Smooth muscle cell of bladder (primary cell): ENCODE measurements at places on chromosomes 7 and 10. TPM values are rescaled to one million over a fixed set of nuclear protein-coding genes. Genes with fewer than 3 reads are reported as not detected.

The SFTPA1 gene
- total RNA-seq, result not detected in 2 replicates

The DOCK4 gene
- 5.4 and 6.8 TPM in 2 replicates for total RNA-seq

The SPDYE6 gene
- not detected in 2 replicates for total RNA-seq

The TMEM229A gene
- total RNA-seq, result not detected in 2 replicates

The MAGI2 gene
- 8.2 and 8.5 TPM in 2 replicates for total RNA-seq

The EN2 gene
- total RNA-seq, result under 0.01 TPM in 1 of 2 replicates, not detected in the other

The NEUROD6 gene
- not detected in 2 replicates for total RNA-seq

The CALN1 gene
- total RNA-seq, result not detected in 2 replicates

The TLX1 gene
- total RNA-seq, result not detected in 2 replicates

The PROSER2 gene
- total RNA-seq, result 1.0 and 1.1 TPM in 2 replicates

The VWC2 gene
- not detected in 2 replicates for total RNA-seq

The FZD1 gene
- total RNA-seq, result 9.5 and 15.6 TPM in 2 replicates

The CALML5 gene
- total RNA-seq, result not detected in 2 replicates

The SMKR1 gene
- total RNA-seq, result 0.09 and 0.43 TPM in 2 replicates

The RNF32 gene
- total RNA-seq, result 1.1 and 1.4 TPM in 2 replicates

The RNF148 gene
- 0.28 and 0.74 TPM in 2 replicates for total RNA-seq

The DKK1 gene
- total RNA-seq, result 71.7 and 165 TPM in 2 replicates

The PUS7 gene
- total RNA-seq, result 10.4 and 12.8 TPM in 2 replicates

The MSMB gene
- total RNA-seq, result not detected in 2 replicates

The AKR1C4 gene
- total RNA-seq, result not detected in 2 replicates

The SEMA3D gene
- total RNA-seq, result 4.6 and 12.1 TPM in 2 replicates

The NPY gene
- total RNA-seq, result not detected in 2 replicates

The SKIDA1 gene
- total RNA-seq, result 0.28 TPM in 2 replicates

The OPN4 gene
- not detected in 2 replicates for total RNA-seq

The GIMAP1 gene
- under 0.01 TPM in 2 replicates for total RNA-seq

The IPMK gene
- 5.3 and 5.5 TPM in 2 replicates for total RNA-seq

The DLG5 gene
- 21.9 and 37.8 TPM in 2 replicates for total RNA-seq

The MMP21 gene
- under 0.01 and 0.09 TPM in 2 replicates for total RNA-seq

The SPDYE2B gene
- not detected in 2 replicates for total RNA-seq

The MKLN1 gene
- total RNA-seq, result 30.6 and 38.9 TPM in 2 replicates

The ASCC1 gene
- 21.2 and 26.6 TPM in 2 replicates for total RNA-seq

The GRM3 gene
- total RNA-seq, result not detected in 2 replicates

The KCNH2 gene
- total RNA-seq, result 0.83 and 1.7 TPM in 2 replicates

The CDK1 gene
- total RNA-seq, result 2.6 and 5.1 TPM in 2 replicates

The SDK1 gene
- 4.1 and 6.5 TPM in 2 replicates for total RNA-seq
